ENCODE measurements at places on chromosomes 4 and X. TPM values are rescaled to one million over a fixed set of nuclear protein-coding genes. Genes with fewer than 3 reads are reported as not detected.

The SPIN2A gene
- 0.46 TPM for total RNA-seq

The EGFL6 gene
- not detected for total RNA-seq

The TMEM255A gene
- 1.1 TPM for total RNA-seq

The CENPI gene
- total RNA-seq, result 0.51 TPM

The CORIN gene
- 65.0 TPM for total RNA-seq

The KDR gene
- 21.2 TPM for total RNA-seq

- DNase-seq, result no peak
These were observed 171.3 kb downstream of the PTTG2 start for GRCh38 chr4:38131371-38132091.

- DNase-seq, result no peak
These were observed 76.2 kb upstream of the TEX13D start for GRCh38 chrX:124256216-124256615.

DNA sequence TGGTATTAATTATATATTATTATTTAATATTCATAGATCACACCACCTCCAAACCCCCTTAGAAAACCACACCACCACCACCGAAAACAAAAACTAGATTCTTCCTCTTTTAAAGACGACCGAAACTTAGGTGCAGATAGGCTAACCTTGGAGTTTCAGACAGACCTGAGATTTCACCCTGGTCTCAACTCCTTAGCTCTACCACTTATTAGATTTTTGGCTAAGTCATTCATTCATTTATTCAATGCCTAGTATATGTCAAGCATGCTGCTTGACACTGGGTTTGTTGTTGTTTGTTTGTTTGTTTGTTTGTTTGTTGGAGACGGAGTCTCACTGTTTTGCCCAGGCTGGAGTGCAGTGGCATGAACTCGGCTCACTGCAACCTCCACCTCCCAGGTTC lies 9.5 kb upstream of the BMP2K start:
- no peak for DNase-seq

- no peak for DNase-seq
These were observed 111.3 kb downstream of the GATB start for GRCh38 chr4:151649479-151649878.

DNA sequence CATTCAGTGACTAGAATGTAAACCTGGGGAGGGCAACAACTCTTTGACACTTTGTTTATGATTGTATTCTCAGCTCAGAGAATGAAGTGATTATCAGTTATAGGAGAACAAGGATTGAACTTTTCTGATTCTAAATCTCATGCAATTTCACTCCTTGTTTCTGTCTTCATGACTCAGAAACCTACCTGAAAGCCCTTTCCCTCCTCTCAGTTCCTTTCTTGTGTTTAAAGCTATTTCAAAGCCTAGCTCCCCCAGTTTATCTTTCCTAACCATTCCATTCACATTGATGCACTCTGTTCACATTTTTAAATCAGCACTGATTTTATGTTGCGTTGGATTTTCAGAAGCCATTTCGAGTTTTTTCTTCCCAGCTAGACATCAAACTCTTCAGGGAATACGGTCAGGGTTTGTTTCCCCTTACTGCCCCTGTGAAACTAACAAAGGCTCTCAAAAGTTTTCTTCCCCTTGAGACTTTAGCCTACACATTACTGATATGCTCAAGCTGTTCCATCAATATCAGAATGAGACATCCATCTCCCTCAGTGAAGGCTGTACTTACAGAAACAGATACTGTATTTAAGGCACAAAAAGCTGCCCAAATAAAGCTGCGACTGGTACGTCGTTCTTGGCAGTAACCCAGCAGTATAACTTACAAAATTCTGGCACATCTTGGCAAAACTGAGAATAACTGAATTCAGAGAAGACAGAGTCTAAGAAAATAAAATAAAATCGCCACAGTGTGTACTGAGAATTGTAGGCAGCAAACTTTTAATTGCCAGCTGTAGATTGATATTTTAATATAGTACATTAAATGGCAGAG lies 31.0 kb downstream of the SRPX start:
- no peak for DNase-seq

DNA sequence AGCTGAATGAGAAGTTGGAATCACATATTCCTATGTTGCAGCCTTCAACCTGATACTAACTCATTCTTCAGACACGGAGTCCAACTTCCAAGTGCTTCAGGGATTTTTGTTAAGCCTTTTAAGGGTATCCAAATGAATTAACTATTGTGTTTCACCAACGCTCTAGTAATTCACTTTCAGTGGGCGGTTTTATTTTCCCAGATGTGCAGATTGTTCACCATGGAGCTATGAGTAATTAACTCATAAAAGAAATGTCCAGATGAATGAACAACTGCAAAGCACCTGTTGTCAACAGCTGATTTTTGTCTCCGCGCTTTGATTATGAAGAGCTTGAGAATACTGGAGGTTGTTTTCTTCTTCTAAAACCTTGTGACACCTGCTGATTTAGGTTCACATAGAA lies 187.6 kb downstream of the CBR4 start:
- DNase-seq, result no peak

DNA sequence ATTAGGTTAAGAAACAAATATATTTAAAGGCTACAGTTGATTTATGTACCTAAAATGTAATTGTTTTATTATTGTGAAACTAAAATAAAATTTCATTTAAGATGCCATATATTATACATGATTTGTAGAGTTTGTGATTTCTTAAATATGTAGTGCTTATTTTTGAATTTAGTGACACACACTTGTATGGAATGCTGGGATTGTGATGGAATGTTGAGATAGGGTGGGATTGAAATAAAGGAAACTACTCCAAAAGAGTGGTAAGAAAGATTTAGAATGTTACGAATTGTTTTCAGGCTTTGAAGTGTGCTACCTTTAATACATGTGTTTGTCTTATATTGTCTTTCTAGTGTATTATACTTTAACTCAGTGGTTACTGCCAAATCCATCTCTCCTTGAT lies 330.3 kb upstream of the PITX2 start:
- no peak for DNase-seq

DNA sequence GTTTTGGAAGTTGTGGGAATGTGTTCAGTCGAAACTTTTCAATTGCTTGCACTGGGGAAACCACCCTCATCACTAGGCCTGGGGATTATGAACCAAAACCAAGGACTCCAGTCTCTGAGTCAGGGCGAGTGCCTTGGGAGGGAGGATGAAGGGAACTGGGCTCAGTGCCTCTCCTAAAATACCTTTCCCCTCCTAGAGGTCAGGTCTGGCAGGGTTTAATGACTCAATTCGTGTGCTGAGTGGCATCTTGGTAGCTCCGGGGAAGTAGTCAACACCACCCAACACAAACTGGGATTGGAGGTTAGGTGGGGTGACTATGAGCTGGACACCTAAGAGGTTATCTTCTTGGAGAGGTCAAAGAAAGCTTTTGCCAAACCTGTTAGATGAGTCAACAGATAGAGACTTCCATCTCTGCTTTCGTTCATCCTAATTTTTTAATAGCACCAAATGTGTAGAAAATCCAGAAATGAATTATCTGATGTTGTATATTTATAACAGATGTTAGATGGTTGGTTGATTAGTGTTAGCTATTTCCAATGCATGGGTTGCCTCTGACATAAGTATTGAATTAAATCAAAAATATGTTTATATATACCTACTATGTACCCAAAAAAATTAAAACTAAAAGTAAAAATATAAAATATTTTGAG lies 202.8 kb downstream of the SHROOM3 start:
- DNase-seq, result no peak

- DNase-seq, result no peak
These were observed 4.9 kb downstream of the ELF2 start for GRCh38 chr4:139171876-139172691.

DNA sequence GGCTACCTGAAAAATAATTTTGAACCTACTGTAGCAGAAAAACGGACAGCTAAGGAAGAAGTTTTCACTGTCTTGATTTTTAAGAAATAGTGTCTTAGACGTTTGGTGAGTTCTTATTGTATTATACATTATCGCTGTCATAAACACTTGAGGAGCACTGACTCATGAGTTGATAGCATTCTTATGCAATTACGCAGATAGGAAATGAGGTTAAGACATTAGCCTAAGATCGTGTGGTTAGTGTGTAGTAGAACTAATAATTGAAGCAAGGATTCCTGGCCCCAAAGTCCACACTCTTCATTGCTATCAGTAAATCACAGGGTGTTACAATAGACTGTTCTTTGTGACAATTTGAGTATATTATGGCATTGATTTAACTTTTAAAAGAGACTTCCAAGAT lies 238.1 kb downstream of the ARAP2 start:
- no peak for DNase-seq

DNA sequence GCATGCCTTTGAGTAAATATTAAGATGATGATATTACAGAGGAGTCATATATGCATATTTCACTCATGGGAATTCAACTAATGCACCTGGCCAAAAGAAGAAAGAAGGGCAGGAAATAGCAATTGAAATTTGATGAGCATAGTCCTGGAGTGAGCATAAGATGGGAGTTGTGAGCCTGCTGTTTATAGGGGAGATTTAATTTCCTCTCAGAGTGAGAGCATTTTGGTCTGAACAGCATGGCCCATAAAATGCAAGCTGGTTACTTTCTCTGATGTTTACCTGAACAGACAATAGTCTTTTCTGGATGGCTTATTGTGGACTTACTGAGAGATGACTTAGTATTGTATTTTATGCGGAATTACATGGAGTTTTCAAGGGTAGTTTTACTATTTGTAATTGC lies 53.6 kb downstream of the FHIP1A start:
- DNase-seq, result no peak

DNA sequence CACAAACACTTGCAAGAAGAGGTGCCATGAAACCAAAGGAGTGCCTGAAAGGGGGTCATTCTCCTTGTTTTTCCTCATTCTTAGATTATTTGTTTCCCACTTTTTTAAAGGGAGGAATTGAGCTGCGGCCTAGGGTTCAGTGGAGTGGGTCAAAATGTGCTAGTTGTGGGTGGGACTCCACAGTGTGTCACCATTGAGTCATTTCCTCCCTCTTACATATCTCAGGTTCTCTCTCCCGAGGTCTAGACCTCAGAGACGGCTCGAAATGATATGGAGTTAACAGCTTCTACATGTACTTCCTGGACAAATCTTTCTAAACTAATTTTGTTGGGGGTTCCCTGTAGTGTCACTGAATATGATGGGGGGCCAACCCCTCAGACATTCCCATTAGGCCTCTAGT lies 328.4 kb upstream of the SPANXN1 start:
- DNase-seq, result no peak

- DNase-seq, result no peak
These were observed 295.0 kb upstream of the NR3C2 start for GRCh38 chr4:148737061-148737770.

DNA sequence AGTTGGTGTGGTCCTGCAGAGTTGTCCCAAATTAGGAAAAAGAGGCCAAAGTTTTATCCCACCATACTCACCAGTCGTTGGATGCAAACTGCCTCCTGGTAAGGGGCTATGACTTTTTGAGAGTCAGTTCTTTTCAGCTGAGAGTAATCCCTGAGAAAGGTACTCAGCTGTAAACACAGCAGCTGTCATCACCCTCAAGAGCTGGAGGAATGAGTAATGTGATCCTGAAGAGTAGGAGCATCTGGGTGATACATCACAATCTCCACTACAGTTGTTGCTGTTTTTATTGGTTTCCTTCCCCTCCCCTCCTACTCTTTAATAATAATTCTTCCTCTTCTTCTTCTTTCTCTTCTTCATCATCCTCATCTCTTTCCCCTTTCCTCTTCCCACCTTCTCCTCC lies 5.7 kb downstream of the MAGEE1 start:
- no peak for DNase-seq
